ENCODE measurements at places on chromosomes 4 and X.

DNA sequence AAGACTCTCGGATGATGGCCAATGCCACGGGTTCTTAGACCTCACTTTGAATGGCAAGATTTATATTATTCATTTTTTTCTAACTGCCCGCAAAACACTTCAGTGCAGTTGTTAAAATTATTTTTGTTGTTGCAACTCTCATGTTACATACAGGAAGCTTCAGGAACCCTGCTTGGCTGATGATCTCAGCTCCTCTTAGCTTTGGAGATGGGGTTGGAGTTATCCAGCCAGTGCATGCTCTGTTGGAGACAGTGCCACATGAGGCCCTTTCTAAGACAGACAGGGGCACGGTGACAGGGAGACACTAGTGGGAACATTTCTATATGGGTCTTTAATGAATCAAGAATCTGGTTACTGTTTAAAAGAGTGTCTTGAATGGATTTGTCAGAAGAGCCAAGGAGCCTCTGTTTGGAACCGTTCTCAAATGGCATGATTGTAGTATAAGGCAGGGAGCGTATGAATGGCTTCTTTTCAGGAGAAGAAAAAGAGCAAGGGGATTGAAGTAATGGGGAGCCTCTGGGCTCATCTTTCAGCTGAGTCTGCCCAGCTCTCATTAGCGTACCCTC is 61.9 kb upstream of the ENPP6 start:
- DNase-seq, result no peak

DNA sequence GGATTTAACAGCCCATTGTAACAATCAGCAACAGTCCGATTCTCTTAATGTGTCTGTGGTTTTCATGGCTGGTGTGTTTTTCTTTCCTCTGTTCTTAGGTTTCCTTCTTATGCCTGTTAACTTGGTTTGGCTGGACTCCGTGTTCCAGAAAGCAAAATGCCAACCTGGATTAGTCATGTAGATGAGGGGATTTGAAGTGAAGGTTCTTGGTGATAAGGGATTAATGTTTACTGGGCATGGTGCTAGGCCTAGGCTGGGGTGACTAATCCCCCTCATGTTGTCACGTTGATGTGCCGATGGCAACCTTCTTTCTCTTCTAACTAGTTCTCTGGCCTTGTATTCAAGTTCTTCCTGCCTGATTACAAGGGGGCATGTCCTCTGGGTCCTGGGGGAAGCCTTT is 85.9 kb downstream of the REPS2 start:
- DNase-seq, result no peak

DNA sequence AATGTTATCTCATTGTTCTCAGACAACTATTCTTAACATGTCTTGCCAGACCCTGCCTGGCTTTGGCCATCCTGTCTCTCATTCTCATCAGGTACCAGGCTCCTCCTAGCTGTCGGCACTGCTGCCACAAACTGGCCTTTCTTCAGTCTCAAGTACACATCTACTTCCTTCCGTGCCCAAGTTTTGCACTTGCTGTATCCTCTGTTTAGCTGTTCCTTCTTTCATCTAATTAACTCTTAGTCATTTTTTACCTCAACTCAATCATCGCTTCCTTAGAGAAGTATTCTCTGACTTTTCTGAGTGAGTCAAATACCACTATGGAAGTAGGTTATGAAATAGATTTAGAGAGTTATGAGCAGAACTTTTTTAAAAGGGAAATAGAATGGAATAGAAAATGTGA is 19.7 kb downstream of the CXCL3 start:
- DNase-seq, result no peak

DNA sequence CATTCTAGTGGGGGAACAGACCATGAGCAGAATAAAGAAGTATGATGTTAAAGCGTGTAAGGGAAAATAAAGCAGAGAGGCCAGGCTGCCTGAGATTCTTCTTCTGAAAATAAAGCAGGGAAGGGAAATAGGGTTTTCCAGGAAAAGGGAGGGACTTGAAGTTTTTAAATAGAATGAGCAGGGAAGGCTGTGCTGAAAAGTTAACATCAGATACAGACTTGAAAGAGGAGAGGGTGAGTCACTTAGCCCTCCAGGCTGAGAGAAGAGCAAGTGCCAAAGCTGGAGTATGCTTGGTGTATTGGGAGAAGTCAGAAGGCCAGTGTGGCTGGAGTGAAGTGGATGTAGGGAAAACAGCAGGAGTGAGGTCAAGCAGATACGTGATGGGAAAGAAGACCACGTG is 10.0 kb upstream of the PLK4 start:
- no peak for DNase-seq

GRCh38 chr4:39641451-39641850 is 2.8 kb upstream of the SMIM14 start:
- DNase-seq, result no peak

- no peak for DNase-seq
Observed at GRCh38 chr4:1305781-1306455, 16.2 kb downstream of the MAEA start.

- DNase-seq, result no peak
Observed at GRCh38 chr4:147591106-147591505, 26.1 kb upstream of the TMEM184C start.

DNA sequence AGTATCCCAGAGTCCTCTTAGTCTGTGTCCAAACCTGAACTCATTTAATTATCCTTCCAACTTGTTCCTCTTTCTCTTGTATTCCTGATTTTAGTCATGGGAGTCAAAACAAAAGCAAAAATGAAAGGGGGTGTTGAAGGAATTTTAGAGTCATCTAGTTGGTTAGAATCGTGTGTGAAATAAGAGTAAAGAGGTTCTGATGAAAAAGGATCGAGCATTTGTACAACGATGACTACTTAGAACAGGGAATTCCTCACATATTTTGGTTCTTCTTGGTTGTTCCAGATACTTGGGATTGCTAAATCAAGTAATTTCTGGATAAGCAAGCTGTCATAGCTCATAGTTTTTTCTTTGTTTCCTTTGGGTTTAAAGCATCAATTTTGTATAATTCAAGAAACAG is 194.4 kb downstream of the BCOR start:
- no peak for DNase-seq

DNA sequence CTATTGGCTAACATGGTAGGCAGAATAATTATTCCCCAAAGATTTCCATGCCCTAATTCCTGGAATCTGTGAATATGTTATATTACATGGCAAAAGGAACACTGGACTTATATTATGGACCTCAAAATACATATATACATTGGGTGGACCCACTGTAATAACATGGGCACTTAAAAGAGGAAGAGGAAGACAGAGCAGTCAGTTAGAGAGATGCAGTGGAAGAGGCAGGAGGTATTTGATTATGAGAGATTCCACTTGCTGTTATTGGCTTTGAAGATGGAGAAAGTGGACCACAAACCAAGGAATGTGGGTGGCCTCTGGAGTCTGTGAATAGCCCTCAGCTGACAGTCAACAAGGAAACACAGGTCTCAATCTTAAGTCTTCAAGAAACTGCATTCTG is 14.0 kb upstream of the ART3 start:
- peak; percentile 18 for DNase-seq

GRCh38 chrX:29422034-29422433 is 793.3 kb upstream of the MAGEB2 start:
- no peak for DNase-seq

DNA sequence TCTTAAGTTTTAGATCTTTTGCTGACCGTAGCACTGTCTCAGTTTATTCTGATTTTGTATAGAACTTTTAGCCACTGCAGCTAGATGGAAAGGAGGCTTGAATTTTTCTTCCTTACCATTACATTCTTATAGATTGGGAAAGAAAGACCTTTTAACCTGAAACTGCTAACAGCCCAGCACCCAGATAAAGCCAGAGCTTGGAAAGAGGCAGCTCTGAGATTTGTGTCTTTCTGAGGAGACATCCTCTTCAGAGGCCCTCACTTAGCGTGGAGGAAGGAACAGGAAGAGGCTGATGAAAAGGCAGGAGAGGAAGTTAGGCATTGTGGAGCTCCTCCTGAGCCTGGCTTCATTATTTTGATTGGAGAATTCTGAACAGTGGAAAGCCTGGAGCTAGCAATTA is 35.1 kb downstream of the ATG4A start:
- no peak for DNase-seq

DNA sequence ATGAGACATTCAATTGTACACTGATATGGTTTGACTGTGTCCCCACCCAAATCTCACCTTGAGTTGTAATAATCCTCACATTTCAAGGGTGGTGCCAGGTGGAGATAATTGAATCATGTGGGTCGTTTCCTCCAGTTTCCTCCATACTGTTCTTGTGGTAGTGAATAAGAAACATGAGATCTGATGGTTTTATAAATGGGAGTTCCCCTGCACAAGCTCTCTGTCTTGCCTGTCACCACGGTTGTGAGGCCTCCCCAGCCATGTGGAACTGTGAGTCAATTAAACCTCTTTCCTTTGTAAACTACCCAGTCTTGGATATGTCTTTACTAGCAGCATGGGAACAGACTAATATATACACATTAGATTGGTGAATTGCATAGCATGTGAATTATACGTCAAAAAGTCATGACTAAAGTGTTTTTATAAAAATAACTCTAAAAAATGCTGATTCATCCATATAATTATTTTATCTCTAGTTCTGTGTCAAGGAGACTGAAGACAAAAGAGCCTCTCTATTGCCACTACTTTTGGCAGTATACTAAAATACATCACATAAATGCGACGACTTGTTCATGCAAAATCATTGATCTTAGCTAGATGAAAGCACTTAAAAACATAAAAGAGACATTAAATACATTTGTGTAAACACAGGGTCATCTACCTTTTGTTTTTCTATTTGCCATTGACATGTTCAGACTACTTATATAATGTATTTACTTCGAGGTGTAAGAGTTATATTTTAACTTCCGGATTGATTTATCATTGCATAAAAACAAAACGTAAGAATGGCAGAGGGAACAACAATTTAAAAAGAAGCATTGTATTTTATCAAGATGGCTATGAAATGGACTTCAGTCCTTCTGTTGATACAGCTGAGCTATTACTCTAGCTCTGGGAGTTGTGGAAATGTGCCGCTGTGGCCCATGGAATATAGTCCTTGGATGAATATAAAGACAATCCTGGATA is 50.1 kb downstream of the YTHDC1 start:
- no peak for DNase-seq

DNA sequence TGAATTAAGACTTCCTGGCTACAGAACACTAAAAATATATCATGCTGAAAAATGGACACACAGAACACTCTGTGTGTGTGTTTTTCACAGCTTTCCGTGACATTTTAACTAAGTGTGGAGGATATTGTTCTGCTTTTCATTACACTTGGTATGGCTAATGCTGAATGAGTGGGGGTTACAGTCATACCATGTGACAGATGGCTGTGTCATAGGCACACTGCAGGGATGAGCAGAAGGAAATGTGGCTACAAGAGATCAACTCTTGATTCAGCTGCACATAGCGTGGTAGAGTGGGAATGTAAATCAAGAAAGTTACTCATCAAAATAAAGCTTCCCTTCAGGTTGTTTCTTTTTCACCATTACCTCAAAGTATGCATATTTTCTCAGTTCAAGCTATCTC is 669.8 kb downstream of the IQCM start:
- no peak for DNase-seq

DNA sequence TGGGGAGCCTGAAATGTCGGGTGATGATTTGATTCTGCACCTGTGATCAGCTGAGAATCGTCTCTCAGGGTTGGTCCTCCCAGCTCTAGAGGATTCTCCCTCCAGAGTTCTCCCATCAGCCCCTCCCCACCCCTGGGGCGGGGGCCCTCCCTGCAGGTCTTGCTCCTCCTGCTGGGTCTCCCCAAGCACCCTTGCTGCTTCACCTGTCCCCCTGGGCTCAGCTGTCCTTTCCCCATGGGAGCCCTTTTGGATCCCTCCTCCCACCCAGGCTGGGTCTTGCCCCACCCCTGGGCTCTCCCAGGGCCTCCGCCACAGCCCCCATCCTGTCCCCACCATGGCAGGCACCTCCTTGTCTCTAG is 22.2 kb downstream of the PSAPL1 start:
- no peak for DNase-seq

- no peak for DNase-seq
Observed at GRCh38 chr4:107619731-107620130, 100.3 kb downstream of the PAPSS1 start.

- no peak for DNase-seq
Observed at GRCh38 chr4:37994569-37994968, 34.4 kb downstream of the PTTG2 start.

DNA sequence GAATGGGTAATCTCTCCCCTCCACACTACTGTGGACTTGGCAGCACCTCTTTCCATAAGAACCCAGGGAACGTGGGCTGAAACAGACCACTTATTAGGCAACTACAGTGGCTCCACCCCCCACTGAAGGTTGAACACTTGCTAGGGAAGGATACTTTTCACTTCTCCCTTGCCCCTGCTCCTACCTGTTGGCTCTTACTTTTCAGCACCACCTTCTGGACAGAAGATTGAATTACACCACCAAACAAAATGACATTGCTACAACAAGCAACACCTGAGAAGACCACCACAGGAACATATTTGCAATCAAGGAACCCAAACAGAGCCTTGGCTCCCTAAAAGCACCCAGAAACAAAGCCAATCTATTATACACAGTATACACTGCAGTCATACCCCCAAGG is 132.1 kb upstream of the CXCL13 start:
- DNase-seq, result no peak

- DNase-seq, result no peak
Observed at GRCh38 chr4:58357947-58358346, 1247.8 kb upstream of the IGFBP7 start.

All from GF-D8 (cell line).